ENCODE measurements at places on chromosomes 11 and 22.

GRCh38 chr22:39989633-39990032 lies 5.1 kb upstream of the FAM83F start:
- no peak for DNase-seq

DNA sequence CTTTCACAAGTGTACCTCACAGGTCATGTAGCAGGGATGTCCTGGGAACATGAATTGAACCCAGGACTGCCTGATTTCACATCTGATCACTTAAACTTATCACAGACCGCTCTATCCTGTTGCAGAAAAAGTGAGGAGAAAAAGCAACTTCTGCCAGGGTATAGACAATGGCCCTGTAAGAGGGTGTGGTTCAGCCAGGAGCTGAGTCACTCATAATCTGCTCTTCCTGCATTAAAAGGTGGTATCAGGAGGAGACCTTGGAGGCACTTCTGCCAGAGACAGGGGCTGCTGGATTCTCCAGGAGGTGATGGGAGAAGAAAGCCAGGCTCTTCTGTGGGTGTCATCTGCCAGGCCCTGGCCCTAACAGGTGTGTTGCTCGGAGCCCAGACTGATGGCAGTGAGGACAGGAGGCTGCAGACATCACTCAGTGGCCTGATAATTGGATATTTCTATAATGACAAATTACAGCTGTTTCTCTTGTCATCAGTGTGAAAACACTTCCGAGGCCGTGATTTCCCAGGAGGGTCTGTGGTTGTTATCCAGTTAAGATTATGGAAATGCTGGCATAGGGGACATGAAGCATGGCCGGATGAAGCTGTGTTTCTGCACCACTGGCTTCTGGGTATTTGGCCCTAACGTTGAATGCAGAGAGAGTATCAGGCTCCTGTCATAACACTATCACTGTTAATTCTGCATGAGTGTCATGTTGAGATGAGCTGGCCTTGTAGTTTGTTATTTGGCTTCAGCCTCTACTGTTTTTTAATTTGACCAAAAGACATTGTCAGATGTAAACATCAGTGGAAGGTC lies 125.1 kb upstream of the ZBED5 start:
- no peak for DNase-seq

- DNase-seq = no peak
Observed at GRCh38 chr11:118633979-118634378, 26.6 kb downstream of the PHLDB1 start.

DNA sequence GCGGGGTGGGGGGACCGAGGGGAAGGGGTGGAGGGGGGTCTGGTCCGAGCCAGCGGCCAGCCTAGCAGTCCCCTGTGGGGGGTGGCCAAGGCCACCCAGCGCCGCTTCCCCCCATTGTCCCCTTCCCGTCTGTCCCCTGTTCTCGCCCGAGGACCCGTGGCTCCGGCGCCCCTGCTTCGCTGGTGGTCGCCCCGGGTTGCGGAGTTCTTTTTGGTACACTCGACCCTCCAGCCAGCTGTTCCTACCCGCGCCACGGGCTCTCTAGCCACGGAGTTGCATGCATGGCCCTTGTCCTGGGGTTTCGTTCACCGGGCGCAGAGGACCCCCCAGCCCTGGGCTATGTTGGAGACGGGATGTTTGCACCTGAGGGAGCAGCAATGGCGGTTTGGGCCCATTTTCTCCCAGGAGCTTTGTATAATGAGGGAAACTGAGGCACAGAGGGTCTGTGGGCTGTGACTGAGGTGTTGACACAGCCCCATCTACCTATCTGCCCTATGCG lies 489 bp downstream of the RNF214 start:
- no peak for DNase-seq

DNA sequence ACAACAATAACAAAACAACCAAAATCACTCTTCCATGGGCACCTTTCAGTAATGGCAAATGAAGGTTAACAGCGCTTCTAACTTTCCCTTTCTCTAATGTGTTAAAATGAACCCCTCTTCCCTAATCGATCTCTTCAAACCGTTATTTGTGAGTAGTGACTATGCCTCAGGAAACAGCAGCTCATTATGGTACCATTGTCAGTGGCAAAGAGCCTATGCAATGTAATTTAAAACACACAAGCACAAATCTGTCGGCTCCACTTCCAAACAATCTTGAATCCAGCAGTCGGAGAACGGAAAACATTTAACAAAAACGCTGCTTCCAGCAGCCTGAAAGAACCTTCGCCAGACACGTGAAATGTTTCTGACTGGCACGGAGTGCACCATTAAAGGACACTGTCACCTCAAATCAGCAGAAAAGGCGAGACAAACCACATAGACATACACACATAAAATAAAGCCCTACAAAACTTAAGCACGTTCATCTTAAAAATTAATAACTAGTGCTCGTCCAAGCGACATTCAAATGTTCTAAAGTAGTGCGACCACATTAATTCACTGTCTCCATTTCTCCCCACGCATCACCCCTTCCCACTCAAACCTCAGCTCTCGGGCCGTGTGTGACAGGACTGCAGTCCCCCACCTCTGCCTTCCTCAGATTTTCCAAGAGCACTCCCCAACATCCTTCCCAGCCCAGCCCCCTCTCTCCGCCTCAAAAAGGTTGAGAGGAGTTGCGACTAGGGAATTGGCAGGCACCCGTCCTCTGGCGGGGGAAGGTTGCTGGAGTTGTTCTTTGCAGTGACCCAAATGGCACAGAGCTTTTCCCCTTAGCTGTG lies 748 bp downstream of the RAB30 start:
- DNase-seq = peak; percentile 66

GRCh38 chr11:117532568-117532967 lies 204.9 kb downstream of the CEP164 start:
- DNase-seq = no peak

DNA sequence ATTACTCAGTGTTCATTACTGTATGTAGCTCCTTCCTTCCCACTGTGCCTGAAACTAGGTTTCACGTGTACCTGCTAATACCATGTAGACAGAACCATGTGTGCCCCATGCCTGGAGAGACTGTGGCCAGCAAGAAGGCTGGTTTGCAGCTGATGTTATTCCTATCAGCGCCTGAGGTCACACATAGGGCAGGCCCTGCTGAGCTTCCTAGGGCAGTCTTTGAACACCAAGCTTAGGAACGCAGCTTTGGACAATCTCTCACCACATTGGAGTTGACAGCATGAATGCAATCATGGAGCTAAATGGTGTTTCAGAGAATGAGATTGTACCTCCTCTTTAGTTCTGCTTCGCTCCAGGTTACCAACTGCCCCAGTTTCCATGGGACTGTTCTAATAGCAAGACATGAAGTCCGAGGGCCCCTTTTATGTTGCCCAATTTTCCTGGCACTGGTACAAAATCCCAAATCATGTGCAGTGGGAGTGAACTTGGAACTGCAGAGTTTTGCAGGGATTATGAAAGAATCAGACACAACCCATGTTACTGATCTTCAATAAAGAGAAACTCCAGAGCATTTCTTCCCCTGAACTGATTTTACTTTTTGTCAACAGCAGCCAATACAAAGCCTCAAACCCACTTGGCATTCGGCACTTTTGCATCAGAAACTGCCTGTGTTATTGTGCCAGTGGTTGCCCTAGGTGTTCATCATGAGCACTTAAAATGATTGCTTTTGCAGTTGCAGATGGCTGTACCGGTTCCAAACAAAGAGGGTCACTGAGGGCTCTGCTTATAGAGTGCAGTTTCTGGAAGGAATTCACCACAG lies 154.2 kb upstream of the TTC12 start:
- DNase-seq = no peak

- DNase-seq = no peak
Observed at GRCh38 chr11:80473562-80473961, 1032.7 kb upstream of the TENM4 start.

GRCh38 chr11:134069426-134070341 lies 812 bp downstream of the JAM3 start:
- DNase-seq = no peak

DNA sequence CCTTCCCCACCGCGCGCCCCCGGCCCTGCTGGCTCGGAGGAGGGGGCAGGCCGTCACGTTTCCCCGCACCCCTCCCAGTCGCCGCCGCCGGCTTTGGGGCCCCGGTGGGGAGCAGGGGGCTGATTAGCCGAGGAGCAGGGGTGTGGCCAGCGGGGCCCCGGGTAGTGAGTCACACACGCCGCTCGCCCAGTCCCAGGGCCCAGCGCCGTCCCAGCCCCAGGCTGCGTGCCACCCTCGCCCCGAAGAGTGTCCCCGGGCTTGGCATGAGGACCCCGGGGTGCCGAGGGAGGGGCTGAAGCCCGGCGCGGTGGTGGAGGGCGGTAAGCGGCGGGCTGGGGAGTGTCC lies 34.4 kb downstream of the PRDM11 start:
- no peak for DNase-seq

DNA sequence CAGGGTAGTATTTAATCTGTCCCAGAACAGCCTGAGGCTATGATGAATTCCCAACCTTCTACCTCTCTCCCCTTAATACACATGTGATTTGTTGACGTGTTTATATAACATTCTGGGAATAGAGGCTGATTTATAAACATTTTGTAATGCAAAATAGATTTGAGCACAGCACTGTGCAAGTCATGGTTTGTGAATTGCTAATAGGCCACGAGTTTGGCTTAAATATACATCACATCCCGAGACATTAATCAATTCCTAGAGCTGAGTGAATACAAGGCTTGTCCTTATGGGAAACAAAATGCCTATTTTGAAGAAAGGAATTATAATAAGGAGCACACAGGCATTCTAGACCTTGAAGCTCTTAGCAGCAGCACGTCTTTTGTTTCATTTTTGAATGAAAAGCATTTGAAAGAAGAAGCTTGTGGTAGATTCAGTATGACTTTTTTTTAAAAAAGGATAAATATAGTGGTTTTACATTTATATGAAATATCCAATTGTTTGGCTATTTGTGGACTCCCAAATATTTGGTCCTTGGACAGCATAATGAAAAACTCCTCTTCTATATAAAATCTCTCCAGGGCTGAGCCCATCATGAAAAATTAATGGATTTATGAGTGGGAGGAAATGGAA lies 116.4 kb downstream of the SLC17A6 start:
- DNase-seq = no peak

GRCh38 chr22:46914481-46914880 lies 152.0 kb downstream of the TBC1D22A start:
- DNase-seq = no peak

DNA sequence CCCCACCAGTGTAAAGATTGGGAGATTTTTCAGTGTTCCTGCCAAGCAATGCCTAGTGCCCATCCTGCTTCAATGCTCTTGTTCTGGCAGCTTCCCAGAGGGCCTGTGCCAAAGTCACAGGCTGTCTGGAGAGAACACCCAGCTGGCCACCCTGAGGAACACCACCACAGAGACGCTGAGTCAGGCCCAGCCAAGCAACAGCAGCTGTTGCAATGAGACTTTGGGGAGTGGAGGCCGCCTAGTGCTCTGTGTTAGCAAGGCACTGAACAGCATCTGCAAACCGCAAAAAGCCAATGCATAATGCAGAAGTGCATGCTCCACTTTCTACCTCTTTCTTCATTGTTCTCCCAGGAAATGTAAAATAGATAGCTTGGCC lies 168.1 kb downstream of the NXPE2 start:
- no peak for DNase-seq

DNA sequence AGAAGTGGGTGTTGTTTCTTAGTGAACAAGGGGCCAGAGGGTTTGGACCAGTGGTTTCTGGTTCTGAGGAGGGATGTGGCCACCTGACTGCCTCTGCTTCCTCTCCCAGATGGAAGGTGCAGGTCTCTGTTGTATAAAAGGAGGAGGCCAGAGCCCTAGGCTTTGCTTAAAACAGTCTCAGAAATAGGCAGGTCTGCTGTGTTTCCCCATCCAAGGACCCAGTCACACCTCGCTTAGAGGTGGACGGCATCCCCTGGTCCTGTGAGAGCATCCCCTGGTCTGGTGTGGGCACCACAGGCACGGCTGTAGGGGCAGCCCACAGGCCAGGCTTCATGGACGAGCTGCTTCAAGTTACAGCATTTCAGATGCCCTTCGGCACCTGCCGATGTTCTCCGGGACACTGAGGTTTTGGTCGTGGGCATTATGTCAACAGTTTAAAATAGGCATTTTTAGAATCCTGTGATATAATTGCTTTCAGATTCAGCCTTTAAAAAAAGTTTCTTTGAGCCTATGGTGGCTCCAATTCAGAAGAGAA lies 45.7 kb upstream of the SHANK2 start:
- no peak for DNase-seq

GRCh38 chr11:5298451-5298850 lies 3.3 kb downstream of the OR51B4 start:
- no peak for DNase-seq

- no peak for DNase-seq
Observed at GRCh38 chr11:16737818-16738192, 642 bp upstream of the C11orf58 start.

DNA sequence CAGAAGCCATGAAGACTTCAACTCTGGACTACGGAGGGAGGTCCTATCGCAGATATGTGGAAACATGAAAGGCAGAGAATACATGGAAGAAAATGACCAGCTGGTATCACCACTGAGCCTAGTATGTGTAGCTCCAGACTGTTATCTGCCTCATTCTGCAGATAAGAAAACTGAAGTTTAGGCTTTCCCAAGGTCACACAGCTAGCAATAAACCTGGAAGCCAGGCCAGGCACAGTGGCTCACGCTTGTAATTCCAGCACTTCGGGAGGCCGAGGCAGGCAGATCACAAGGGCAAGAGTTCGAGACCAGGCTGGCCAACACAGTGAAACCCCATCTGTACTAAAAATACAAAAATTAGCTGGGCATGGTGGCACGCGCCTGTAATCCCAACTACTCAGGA lies 15.6 kb upstream of the VWCE start:
- no peak for DNase-seq

GRCh38 chr22:26985931-26986782 lies 328.8 kb downstream of the MIAT start:
- DNase-seq = no peak

DNA sequence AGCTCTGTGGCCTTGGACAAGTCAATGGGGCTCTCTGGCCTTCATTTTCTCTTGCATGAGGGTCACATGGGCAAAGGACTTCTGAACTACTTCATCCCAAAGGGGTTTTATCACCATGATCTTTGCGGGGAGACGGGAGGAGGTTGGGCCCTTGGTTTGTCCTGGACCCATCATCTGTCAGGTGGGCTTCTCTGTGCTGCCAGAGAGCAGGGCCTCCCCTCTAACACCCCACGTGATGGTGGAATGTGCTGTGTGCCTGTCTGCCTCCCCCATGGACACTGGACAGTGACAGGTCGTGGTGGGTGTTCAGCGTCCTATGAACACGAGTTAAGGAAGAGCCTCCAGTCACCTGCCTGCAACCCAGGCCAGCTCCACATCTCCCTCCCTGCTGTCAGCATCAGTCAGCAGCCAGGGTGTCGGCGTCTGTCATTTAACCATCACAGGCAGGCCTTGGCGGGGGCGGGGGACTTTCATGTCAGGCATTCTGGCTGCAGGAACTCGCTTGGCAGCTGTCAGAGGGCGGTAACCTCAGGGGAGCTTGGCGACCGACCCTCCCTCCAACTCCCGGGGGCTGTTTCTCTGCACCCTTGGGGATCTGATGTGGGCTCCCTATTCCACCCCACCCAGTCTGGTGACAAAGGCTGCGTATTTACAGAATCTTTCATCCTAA lies 2.6 kb upstream of the SUN2 start:
- peak; percentile 73 for DNase-seq

DNA sequence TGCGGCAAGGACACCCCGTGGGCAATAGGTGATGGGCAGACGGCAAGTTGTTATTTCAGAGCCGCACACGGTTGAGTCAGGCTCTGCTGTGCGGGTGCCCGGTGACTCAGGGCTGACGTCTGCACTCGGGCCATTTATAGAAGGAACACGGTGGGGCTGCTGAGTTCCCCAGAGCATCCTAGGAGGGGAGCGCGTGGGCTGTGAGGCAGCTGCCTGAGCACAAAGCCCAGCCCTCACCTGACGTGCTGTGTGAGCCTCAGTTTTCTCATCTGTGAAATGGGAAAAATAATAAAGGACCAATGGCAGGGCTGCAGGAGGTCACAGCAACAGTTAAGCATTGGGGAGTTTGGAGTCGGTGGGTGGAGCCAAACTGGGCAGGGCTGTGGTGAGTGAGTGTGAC lies 11.3 kb upstream of the RHOD start:
- DNase-seq = no peak

Measured in activated naive CD4-positive, alpha-beta T cell treated with anti-CD3 and anti-CD28 coated beads, Interleukin-2, amount 50 U/mL, for 72 hours (primary cell).